Fibroblast of upper back skin (primary cell): ENCODE measurements at places on chromosomes 1 and 21.

- no peak for DNase-seq
Measured at GRCh38 chr21:15140321-15141019, 75.7 kb upstream of the NRIP1 start.

DNA sequence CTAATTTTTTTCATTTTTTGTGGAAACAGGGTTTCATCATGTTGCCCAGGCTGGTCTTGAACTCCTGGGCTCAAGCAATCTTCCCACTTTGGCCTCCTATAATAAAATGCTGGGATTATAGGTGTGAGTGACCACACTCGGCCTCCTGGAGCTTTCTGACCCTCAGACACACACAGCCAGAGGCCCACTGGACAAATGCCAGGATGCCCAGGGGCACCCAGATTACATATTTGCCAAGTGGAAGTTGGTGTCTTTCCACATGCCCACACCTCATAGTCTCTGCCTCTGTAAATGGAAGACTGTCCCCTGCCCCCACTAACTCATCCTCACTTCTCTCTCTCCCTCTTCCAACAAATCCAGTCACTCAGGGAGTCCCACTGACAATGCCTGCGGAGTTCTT, 63.4 kb upstream of the LRP8 start:
- DNase-seq, result no peak

GRCh38 chr1:246291127-246291526, 216.0 kb downstream of the SMYD3 start:
- DNase-seq, result no peak

DNA sequence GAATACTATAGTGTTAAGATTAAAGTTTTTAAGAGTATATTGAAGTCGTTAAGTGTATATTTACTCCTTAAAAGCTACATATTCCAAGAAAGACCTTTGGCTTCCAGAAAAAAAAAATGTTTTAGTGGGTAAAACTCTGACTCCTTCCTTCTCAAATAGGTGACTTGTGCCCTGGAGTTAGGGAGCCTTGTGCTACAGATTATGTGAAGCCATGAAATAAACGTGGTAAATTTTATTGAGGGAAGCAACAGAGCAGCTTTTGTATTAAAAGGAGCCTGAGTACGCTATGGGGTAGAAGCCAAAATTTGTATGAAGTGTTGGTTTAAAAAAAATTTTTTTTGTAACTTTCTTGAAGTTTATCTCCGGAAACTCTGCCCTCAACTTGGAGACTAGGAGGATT, 994 bp downstream of the RO60 start:
- DNase-seq, result no peak

GRCh38 chr1:119347858-119348257, 20.7 kb upstream of the HAO2 start:
- peak; percentile 38 for DNase-seq

DNA sequence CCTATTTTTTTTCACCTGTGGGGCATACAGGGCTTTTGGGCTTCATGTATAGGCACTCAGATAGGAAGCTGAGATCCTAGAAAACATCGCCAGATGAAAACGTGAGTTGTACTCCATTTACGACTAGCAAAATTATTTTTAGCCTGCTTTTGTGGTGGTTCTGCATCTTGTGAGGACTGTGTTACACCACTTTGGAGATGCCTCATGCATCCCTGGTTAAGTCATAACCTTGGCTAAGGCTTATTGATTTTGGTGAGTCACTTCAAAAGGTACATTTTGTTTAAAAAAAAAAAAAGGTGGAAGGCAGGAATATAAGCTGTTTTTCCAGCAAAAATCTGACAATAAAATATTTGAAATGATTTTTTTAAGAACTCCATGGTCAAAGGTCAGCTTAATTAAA, 101.8 kb upstream of the OLFM3 start:
- DNase-seq, result no peak

- DNase-seq, result no peak
Measured at GRCh38 chr1:10693497-10694273, 102.8 kb downstream of the CASZ1 start.

DNA sequence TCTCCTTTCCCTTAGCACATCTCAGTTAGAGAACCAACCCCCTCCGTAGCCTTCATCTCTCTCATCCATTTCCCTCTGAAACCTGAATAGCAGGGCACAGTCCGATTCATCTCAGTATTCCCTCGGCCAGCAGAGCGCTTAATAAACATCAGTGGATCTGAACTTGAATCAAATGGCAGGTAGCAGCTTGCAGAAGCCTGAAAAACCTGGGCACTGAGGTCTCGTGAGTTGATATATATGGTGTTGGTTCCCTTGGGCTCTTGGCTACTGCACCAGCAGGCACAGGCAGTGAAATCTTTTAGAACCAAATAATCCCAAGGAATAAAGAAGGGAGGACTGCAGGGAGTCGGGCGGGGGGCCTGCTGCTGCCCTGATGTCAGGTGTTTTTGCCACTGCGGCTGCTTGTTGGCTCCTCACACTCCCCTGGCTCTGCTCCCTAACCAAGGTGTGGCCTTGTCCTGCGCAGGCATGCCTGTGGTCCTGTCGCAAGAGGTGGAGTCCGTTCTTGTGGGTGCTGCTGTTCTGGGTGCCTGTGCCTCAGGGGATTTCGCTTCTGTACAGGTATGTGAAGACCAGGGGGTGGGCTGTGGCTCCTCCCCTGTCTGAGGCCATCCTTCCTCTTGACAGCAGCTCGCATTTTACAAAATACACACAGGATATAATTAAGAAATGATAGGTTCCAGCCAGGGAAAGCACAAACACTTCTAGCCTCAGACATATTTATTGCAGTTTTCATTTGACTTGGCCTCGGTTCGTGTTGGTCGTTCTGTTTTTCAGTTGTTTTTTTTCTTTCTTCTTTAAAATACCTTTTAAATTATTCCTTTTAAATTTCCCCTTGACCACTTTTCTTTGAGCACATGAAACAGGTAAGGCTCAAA, 140.9 kb upstream of the HOOK1 start:
- DNase-seq, result no peak

DNA sequence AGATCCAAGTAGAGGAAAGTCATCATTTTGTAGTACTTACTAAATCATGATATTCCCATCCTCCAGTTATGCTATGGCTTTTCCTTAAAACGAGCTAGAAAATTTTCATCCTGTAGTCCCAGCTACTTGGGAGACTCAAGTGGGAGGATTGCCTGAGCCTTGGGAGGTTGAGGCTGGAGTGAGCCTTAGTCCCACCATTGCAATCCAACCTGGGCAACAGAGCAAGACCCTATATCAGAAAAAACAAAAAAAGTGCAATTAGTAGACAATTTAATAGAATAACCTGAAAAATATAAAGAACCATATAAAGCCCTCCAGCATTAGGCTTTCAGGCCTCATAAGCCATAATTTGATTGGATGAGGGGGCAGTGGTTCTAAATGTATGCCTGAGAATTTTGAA, 6.8 kb downstream of the UCK2 start:
- DNase-seq, result no peak

GRCh38 chr21:15112858-15113257, 48.1 kb upstream of the NRIP1 start:
- no peak for DNase-seq

DNA sequence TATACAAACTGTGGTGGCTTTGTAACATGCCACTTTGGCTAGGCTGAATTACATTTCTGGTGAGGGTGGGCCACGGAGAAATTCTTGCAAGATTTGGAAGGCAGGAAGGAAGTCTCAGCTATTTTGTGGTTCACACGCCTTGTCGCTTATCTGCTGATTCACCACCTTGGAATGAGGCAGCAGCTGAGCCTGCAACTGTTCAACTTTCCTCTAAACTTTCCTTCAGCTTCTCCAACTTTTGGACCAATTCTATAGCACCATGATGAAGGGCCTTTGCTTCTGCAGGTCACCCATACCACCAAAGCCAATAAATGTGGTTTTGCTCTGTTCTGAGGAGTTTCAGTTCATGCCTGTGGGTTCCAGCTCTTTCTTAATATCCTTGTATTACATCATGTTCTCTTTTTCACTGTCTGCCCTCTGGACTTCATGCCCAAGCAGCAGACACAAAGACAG, 337.6 kb upstream of the SNX7 start:
- DNase-seq, result peak; percentile 99

- no peak for DNase-seq
Measured at GRCh38 chr1:67085326-67085725, 31.4 kb upstream of the SLC35D1 start.

- peak; percentile 11 for DNase-seq
Measured at GRCh38 chr1:211724687-211725196, 49.3 kb upstream of the NEK2 start.

- peak; percentile 41 for DNase-seq
Measured at GRCh38 chr1:44646261-44647110, 27.8 kb downstream of the TMEM53 start.

DNA sequence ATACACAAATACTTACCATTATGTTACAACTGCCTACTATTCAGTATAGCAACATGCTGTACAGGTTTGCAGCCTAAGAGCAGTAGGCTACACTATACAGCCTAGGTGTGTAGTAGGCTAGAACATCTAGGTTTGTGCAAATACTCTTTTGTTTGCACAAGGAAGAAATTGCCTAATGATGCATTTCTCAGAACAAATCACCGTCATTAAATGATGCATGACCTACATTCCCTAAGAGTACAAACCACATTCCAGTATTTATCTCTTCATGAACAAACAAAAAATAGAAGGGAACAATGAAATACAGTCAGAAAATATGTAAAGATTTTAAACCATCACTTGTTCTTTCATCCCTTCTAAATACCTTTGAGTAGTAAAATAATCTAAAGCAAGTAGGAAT, 109.7 kb upstream of the HP1BP3 start:
- DNase-seq, result no peak

DNA sequence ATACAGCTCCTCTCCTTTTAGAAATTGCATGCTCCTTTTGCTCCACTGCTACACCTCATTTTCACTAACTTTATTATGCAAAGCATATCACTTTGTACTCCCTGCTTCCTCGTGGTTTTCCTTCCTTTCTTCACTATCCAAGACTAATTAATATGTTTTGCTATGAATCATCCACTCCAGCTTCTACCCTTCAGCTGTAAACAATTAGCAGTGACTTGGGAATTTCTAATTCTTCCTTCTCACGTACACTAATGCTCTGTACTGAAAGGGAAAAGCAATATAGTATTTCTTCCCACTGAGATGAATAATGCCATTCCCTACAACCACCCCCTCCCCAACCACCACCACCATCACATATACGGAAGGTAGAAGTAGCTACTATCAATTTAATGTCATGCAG, 1917.0 kb downstream of the MRPL39 start:
- DNase-seq, result peak; percentile 47

DNA sequence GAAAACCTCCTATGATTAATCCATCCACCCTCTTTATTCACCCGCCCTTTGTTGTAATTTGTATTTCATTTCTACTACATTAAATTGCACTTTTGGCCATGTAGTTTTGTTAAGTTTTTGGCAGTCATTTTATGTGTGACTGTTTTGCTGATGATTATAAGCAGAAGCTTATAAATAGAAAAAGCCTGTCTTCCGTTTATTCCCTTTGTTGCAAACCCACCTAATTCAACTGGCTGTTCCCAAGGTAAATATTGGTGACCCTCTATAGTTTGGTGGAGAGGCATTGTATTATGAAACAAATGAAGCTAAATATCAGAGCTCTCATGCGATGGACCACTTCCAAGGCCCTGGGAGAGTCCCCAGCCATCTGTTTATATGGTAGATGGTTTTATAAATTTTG, 36.7 kb upstream of the IGSF3 start:
- DNase-seq, result no peak

GRCh38 chr1:56901716-56902115, 47.1 kb downstream of the C8A start:
- no peak for DNase-seq

DNA sequence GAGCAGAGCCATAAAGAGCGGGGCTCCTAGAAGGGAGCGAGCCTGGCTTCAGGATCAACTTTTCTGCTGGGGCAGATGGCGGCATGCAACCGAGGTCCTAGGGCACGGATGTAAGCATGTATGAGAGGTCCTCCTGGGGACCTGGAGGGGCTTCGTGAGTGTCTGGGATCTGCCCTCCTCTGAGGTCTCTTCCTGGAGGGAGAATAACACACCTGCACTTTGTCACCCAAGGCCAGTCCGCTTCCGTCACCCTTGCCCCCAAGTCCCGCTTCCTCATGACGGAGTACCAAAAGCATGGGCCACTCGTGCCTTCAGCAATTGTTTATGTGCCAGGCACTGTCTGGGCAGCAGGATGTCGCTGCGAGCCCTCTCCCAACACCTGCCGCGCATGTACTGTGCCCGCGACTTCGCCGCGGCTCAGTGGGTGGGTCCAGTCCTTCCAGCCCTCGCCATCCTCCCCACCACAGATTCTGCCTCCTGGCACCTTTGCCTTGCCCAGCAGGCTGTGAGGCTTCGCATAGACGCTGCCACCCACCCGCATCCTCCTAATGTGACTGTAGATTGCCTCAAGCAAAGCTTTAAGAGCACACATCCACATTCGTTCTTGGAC, 60.0 kb upstream of the TMPRSS2 start:
- DNase-seq, result no peak

- peak; percentile 46 for DNase-seq
Measured at GRCh38 chr1:160112357-160112756, 3.2 kb upstream of the ATP1A2 start.

DNA sequence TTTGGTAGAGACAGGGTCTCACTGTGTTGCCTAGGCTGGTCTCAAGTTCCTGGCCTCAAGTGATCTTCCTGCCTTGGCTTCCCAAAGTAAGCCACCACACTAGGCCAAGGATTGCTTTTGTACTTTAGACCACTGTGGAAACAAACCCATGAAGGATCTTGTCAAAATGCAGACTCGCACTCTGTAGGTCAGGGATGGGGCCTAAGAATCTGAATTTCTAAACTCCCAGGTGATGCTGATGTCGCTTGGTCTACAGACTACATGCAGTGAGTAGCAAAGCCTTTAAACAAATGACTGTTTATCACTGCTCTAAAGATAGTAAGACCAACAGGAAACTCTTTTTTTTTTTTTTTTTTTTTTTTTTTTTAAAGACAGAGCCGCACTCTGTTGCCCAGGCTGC, 54.1 kb upstream of the MUTYH start:
- DNase-seq, result no peak

DNA sequence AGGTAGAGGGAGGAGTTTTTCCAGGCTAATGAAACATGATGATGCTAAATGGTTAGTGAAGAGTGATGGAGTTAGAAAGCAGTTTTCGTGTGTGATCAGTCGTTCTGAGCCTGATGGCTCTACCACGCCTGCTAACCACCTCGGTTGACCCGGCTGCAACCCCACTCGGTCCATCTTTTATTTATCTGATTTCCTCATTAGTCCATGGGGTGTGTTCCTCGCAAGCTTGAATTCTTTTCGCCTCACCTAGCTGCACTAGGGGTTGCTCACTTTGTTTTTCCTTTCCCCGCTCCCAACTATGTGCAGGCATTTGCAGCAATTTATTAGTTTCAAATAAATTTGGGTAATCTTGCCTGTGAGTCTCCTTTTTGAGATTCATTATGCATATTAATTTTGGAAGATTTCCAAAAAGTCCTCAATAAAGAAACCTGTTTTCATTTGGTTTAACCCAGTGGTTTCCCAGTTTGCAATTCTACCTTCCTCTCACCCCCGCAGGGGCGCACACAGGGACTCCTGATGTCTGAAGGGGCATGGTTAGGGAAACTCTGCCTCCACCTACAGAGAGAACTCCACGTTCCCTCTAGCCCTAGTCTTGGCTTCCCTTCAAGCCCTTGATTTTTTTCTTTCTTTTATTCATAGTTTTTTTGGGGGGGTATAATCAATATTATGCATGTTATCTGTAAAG, 12.6 kb downstream of the B3GALT5 start:
- DNase-seq, result no peak

GRCh38 chr1:207188901-207189300, 84.9 kb downstream of the C4BPA start:
- no peak for DNase-seq

- no peak for DNase-seq
Measured at GRCh38 chr1:160844447-160845232, 18.0 kb downstream of the CD244 start.

GRCh38 chr1:206477581-206478380, 7.5 kb downstream of the IKBKE start:
- DNase-seq, result no peak

GRCh38 chr1:155250633-155251449, 4.4 kb downstream of the ENTREP3 start:
- peak; percentile 90 for DNase-seq
